AG10803 (cell line): ENCODE measurements at places on chromosomes 16 and 17.
A peak's percentile ranks its signal among the peaks of the same experiment; 100 is the strongest.

DNA sequence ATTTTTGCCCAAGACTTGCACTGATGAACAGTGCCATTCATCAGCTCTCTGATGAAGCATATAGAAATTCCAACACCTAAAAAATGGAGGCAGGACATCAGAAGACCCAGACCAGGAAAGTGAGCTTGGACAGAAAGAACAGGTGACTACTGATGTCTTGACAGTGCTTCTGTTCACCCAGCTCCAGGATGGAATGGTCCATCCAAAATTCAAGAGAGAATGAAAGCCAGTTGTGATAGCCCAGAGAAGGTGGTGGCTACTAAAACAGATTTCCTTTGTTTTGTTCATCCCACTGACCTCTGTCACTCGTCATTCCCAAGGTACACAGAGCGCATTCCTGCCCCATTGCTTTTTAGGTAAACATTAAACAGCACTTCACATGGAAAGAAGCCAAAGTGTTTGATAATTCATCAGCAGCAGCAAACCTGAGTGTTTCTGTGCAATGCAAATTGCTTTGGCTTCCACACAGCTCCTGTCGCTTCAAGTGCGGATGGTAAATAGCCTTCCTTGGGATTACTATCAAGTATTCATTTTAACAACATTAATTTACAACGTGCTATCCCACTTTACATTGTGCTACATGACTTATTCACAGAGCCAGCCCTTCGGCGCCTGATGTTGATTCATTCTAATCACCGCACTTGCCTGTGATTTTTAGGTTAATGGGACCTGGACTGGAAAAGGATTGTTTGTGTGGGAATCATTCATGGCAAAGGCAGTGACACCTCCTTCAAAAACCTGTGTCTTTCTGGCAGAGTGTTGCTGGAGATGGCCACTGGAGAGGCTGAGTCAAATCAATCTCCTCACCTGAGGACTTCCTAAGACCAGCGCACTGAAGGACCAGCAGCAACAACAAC is 65.1 kb upstream of the TOX3 start:
- no peak for DNase-seq

- DNase-seq, result peak; percentile 6
Measured at GRCh38 chr16:80375973-80376372, 164.8 kb upstream of the DYNLRB2 start.

DNA sequence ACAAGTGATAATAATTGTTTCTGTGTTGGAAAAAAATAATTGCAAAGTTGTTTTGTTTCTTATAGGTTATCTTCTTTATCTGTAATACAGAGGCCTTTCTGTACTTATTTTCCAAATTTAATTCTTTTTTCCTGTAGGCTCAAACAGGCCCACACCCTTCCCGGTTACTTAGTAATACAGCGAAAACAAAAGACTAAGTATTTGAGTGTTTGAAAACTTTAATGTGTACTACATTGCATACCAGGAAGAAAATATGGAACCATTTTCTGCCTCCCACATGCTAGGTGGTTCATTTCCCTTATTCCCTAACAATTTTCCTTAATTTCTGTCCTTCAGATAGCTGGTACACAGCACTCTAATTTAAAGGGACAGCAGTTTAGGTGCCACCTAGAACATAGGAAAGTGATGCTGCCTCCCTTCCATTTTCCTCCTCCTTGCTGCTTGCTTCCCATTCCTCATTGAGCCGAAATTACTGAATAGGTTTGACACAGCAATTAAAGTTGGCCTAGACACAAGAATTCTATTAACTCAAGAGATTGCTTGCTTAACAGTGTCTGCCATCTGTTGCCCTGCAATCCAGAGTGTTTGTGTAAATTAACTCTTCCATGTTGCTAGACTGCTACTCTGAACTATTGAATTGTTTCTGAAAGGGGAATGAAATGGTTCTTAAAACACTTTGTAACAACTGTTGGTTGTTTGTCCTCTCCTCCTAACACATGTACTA is 24.2 kb downstream of the CYB5B start:
- peak; percentile 90 for DNase-seq

GRCh38 chr16:57751539-57752202 is 16.1 kb downstream of the KATNB1 start:
- DNase-seq, result no peak

- no peak for DNase-seq
Measured at GRCh38 chr16:88927010-88927409, 50.0 kb downstream of the CBFA2T3 start.

DNA sequence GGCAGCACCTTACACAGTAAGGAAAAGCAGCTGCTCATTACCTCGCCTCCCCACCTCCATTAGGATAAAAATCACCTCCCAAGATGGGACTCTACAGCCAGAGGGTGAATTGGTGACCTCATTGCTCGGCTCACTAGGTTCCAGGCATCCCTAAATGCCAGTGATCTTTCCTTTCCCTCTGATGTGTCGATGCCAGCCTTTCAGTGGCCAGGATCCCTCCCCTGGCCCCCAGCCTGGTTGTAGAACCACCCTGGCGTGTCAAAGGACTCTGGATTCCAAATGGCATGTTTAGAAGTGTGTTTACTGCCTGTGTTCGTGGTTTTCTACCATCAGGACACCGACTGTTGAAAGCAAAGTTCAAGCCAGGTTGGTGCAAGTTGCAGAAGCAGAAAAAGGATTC is 72.1 kb upstream of the LYRM9 start:
- no peak for DNase-seq

DNA sequence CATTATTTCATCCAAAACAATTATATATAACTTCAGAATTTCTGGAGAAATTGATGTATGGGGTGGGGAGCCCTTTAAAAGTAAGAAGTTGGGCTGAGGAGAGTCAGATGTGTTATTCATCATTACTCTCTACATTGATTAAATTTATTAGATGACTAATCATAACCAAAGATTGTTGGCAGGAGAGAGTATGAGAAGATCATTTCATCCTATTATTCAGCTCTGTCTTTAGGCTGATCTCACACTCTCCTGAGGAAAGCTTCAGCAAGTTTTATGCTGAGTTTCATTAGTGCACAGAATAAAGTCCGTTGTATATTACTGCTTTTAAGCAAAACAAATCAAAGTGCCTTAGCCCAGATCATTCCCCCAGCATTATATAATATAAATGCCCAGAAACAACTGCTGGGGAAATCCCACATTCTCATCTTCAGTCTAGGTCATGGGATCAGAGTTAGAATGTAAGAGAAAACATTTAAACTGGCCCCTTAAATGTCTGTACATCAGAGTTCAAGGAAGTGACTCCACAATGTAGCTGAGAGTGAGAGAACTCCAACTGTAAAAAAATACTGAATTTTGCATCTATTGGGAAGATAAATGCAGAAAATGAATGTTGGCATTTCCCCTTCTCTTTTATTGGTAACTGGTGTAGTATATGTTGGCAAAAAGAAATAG is 130.1 kb upstream of the HLF start:
- no peak for DNase-seq

GRCh38 chr17:73334771-73335513 is 23.1 kb upstream of the CDC42EP4 start:
- DNase-seq, result no peak

GRCh38 chr17:77529328-77529650 is 388.5 kb downstream of the SEC14L1 start:
- DNase-seq, result no peak

GRCh38 chr17:81119223-81120148 is 45.8 kb upstream of the PVALEF start:
- DNase-seq, result peak; percentile 84

- peak; percentile 25 for DNase-seq
Measured at GRCh38 chr17:44304651-44305050, 3.8 kb upstream of the RUNDC3A start.

GRCh38 chr16:66899945-66900710 is 18.6 kb downstream of the CDH16 start:
- DNase-seq, result peak; percentile 51

- no peak for DNase-seq
Measured at GRCh38 chr16:22217890-22218730, 12.0 kb downstream of the EEF2K start.

GRCh38 chr17:75624021-75624420 is 9.2 kb upstream of the SMIM5 start:
- no peak for DNase-seq

GRCh38 chr17:79969906-79970305 is 65.8 kb downstream of the TBC1D16 start:
- no peak for DNase-seq

- DNase-seq, result no peak
Measured at GRCh38 chr17:38735161-38735997, 5.2 kb downstream of the CISD3 start.

GRCh38 chr16:47254756-47255155 is 111.0 kb upstream of the NETO2 start:
- no peak for DNase-seq

DNA sequence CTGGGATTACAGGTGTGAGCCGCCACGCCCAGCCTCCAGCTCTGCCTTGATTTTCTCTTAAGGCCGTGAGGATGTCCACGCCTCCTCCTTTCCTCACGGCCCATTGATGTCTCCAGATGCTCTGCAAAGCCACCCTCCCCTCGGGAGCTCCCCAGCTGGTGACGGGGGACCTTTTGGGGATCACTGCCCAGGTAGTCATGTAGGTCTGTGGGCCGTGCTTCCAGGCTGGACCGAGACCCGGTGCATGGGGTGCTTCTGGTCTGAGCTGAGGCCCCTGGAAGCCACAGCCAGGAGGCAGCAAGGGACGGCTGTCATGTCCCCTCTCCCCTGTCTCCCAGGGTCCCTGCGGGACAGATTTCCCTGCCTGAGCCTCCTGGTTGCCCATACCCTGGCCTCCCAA is 277.8 kb downstream of the SEC14L1 start:
- DNase-seq, result no peak

DNA sequence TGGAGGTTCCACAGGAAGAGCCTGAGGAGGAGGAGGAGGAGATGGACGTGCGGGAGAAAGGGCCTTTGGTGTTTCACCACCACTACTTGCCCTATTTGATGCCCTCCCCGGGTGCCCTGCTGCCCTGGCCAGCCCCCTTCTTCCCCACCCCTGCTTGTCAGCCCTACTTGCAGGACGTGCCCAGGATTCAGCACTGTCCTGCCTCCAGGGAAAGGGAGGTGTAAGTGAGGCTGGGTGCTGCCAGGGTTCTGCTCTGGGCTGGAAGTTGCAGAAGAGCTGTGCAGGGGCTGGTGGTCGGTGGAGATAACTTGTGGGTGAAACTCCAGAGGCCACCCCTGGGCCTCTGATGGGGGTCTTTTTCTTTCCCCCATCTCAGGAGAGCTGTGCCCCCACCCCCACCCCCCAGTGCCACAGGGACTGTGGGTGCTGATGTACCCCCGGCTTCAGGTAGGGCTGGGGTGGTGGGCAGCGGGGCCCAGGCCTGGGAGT is 3.0 kb downstream of the PRR29 start:
- DNase-seq, result no peak

DNA sequence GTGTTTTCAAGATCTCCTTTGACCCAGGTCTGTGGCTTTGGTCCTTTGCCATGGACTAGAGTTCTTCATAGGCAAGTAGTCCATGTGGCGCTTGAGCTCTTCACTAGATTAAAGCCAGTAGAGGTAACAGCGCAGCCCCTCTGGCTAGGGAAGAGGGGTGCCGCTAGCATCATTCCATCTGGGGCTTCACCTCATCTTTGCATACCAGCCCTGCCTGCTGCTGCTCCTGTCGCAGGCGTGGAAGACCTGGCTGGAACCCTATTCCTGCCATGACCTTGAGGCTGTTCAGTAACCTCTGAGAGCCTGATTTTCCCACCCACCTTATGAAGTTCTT is 198.4 kb downstream of the MSI2 start:
- no peak for DNase-seq

GRCh38 chr16:31032736-31033708 is at the start of gene STX4:
TSS of gene STX4 (plus strand) at chr16:31033558. CDS start at chr16:31033806, 248 bp downstream.
- DNase-seq, result peak; percentile 97

- DNase-seq, result peak; percentile 58
Measured at GRCh38 chr16:81696961-81697615, 82.0 kb upstream of the PLCG2 start.

DNA sequence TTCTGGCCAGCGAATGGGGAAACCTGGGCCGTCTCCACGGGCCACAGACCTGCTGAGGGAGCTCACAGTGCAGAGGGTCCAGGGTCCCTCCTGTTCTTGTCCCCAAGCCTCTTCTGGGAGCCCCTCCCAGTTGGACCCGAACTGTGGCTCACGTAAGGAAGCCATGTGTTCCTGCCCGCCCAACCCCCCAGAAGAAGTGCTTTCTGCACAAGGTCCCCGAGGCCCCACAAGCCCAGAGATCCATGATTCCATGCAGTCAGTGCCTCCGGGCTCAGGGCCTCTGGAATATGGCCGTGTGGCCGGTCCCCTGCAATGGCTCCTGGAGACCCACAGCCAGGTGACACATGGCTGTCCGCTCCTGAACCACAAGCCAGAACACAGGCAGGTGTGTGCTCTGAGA is 272.4 kb downstream of the C16orf95 start:
- no peak for DNase-seq

- DNase-seq, result no peak
Measured at GRCh38 chr17:55625521-55625920, 97.1 kb downstream of the TMEM100 start.

DNA sequence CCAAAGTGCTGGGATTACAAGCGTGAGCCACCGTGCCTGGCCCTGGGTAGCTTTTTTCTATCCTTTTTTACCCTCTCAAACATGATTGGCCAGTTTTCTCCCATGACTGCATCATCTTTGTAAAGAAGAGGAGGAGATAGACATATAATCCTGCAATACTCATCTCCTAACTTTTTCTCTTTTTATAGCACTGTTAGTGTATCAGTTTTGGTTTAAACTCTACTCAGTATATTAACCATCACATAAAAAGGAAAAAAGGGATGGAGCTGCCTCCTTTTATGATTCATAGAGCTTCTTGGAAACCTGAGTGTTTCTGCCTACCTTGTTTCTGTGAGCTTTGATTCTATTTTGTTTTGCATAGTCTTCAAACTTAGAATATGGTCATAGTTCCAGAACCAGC is 12.0 kb upstream of the TMEM106A start:
- DNase-seq, result no peak

DNA sequence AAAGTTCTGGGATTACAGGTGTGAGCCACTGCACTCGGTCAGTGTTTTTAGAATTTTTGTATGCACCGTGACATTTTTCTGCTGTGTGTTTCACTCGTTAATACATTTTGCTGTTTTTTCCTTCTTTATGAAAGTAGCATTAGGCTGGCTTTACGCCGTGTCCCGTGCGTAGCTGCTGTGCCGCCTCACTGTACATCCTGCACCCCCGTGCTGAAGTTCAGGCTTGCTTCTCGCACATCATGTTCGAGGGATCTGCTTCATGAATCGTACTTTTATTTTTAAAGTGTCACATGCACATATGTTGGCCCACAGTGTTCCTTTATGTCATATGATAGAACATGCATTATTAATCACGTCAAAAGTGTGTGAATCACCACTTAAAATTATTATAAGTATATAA is 84.4 kb upstream of the ZNF750 start:
- no peak for DNase-seq

- DNase-seq, result peak; percentile 58
Measured at GRCh38 chr17:4163951-4164350, 21.0 kb downstream of the CYB5D2 start.
